ENCODE measurements at places on chromosomes 12 and 14.

DNA sequence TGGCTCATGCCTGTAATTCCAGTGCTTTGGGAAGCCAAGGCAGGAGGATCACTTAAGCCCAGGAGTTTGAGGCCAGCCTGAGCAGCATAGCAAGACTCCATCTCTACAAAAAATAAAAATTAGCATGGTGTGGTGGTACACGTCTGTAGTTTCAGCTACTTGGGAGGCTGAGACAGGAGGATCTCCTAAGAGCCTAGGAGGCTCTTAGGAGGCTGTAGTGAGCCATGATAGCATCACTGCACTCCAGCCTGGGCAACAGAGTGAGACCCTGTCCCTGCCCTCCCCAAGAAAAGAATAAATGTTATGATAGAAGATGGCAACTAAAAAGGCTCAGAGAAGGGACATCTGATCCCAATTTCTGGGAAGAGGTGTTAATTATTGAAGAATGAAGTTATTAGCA lies 3.2 kb upstream of the MANSC1 start:
- DNase-seq: no peak

DNA sequence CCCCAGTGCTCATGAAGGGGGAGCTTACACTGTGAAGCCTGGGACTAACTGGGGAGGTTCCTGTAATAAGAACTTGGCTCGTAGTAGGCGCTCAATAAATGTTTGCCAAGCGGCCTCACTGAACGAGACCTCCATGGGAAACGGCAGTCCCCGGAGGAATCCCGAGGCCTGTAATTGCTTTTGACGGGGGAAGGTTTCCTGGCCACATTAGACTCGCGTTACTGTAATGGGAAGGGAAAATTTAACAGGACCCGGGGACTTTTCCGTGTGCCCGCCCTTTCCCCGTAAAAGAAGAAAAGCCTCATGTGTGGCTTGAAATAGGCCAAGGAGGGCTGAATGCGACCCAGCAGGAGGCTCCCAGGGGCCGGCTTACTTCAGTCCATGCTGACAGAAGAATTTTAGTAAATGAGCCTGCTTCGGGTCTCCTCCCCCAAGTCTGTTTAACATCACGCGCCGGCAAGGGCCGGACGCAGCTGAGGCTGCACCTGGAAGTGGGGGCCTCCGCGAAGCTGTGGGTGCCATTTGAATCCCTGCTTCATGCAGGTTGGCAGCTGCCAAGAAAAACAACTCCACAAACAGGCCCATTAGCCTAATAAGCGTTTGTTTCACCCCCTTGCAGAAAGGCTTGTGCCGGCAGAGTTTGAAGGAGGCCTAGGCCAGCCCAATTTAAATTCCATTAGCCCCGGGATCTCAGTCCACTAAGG lies 39.8 kb upstream of the PWP1 start:
- DNase-seq: no peak

GRCh38 chr12:94561943-94562411 lies 88.4 kb downstream of the TMCC3 start:
- DNase-seq: peak; percentile 81

DNA sequence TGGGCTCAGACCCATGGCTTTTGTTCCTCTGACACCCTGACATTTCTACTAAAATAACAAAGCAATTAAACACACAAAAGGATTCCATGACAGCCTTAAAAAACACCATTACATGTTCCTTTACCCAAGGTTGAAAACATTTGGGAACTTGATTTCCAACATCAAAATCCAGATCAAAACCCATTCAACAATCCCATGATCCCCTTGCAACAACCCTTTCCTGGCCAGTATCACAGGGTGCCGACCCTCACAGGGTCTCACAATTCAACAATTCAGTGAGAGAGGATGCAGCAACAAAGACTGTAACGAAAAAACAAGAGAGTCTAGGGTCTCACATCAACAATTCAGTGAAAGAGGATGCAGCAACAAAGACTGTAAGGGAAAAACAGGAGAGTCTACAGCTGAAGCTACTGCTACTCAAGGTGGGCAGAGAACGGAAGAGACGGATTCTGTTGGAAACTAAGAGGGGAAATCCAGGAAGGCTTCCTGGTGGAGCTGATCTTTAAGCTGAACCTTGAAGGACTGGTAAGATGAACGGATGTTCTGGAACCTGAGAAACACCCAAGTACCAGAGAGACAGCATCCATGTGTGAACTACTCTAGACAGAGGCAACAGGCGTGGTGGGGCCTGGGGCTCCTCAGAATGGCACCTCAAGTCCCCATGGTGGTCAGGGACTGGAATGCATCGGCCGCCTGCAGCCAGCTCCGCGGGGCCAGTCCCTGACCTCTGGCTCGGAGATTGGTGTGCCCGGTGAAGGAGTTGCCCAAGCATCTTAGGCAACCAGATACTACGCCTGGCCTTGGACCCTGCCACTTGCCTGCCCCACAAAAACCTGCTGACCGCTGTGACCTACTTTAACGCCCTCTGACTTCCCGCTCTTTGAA lies 22.7 kb upstream of the ZFP36L1 start:
- DNase-seq: no peak

- DNase-seq: no peak
Observed at GRCh38 chr14:72554994-72555608, 338.8 kb downstream of the DPF3 start.

GRCh38 chr12:82754856-82755255 lies 68.2 kb downstream of the TMTC2 start:
- no peak for DNase-seq

DNA sequence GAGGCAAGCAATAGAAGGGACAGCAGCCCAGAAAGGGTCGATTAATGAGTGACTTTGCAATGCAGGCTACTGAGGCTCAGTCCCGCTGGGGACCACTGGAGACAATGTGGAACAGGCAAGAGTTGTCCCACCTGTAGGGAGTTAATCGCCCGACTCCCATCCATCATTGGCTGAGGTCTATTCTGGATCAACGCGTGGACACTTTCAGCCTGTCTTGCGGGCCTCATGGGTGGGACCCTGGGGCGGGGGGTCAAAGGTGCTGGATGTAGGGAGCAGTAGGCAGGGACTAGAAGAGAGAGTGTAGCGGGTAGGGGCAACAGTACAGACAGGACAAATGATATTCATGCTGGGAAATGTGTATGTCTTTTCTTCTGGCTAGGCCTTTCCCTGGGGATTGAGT lies 6.1 kb downstream of the IFI27L2 start:
- no peak for DNase-seq

- DNase-seq: no peak
Observed at GRCh38 chr12:124979568-124979967, 9.4 kb downstream of the DHX37 start.

DNA sequence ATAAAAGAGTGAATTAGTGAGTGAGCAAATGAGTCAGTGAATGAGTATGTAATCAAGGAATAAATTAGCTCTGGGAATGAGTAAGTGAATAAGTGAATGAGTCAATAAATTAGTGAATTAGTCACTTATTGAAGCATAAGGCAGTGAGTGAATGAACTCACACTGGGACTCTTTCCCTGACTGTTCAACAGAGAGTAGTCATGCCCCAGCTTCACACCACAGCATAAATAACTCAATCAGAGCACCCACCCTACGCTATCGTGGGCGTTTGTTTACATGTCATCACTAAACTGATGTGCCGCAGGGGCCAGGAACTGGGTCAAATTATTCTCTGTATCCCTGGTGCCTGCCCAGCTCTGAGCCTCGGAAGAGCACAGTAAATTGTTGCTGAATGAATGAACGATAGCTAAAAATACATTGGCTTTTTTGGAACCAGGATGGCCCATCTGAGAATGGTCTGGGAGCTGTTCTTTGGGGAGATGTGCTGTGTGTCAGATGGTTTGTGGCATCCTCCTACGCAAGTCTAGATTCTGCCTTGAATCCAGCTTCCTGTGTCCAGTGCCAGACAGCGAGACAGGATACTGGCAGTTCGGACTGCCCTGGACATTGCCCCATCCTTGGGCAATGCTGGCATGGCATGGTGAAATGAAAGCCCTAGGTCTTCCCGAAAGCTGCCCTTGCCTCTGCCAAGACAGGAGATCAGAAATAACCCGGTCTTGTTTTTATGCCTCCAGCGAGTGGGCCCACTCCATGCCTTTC lies 98.0 kb upstream of the RTL1 start:
- DNase-seq: no peak

- no peak for DNase-seq
Observed at GRCh38 chr12:112711026-112711425, 80.5 kb upstream of the RPH3A start.

DNA sequence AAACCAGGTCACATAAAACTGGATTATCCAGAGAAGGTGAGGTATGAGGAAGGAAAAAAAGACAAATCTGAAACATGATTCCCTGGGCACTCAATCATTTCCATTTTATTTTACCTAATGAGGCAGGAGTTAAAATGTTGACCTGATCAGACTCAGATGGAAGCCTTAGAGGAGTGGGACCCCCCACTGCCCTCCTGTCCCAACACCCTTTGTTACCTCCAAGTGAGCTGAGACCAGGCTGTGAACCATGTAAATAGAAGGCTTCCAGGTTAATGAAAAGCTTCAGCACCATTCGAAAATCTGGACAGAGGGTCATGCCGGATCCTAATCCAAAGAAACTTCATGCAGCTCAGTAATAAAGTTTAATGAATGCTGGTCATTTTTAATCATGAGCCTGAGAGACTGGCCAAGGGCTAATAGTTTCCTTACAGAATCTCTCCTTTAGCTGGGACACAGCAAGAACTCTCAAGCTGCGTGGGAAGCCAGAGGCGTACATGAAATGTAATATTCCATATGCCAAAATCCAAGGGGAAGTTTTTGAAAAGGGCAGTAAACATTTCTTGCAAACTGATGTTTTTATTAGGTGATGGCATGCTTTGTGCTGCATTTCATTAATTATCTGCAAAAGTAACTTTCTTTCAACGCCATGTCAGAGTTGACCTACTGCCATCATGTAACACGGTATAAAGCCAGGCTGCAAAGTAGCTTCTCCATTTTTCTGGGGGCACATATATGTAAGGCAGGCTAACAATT lies 183.0 kb downstream of the PAX9 start:
- no peak for DNase-seq

DNA sequence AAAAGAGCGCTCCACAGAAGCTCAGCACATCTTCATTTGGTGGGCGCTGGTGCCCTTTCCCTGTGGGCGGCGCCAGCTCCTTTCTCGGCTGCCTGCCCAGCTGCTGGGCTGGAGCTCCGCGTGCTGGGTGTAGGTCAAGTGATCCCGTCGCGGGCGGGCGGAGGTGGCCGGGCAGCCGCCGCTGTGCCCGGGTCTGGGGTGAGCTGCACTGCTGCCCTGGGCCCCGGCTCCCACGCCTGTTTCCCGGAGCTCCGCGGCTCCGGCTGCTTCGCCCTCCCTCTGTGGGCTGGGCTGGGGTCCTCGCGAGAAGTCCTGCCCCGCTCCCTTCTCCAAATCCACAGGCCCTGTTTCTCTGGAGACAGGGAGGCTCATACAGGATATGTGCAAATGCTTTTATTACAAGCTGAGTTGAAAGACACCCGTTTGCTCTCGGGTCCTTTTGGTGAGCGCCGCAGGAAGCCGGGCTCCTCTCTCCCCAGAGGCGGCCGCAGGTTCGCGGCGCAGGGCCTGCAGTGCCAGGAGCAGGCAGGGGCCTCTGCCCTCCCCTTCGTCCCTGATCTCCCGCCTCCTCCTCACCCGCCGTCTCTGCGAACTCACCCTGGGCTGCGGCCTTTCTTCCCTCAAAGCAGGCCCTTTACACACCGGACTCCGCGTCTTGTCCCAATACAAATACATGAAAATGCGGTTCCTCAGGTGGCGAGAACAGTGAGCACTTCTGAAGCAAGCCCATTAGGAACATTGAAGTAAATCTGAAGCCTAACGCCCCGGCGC lies 67.8 kb upstream of the CAPRIN2 start:
- DNase-seq: peak; percentile 60

GRCh38 chr14:64628940-64629408 lies 75.2 kb upstream of the PLEKHG3 start:
- peak; percentile 49 for DNase-seq

DNA sequence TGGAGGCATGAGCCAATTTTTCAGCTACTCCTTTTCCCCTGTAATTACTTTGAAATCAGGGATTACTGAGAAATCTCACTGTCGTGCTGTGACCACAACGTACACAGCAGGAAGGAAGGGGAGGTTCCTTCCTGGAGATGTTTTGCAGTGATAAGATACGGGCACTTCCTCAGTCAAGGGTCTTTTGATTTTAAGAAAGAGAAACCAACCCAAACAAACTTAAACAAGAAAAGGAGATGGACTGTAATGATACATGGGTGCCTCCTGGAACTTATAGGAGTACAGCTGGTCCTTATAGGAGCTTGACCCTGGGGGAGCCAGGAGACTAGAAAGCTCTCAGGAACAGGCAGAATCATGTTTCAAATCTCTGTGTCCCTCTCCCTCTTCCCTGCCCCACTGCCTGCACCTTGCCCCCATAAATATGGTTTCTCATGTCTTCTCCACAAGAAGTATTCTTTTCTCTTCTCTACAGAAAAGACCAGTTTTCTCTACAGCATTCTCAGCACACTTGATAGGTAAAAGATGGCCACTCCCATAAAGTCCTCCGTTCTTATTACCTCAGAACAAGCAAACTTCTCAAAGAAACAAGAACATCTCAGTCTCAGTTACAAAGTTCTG lies 281.1 kb upstream of the AMIGO2 start:
- DNase-seq: no peak

- DNase-seq: no peak
Observed at GRCh38 chr14:24159777-24160498, 1.1 kb upstream of the IRF9 start.

- DNase-seq: no peak
Observed at GRCh38 chr12:95608252-95609033, 57.2 kb upstream of the USP44 start.

DNA sequence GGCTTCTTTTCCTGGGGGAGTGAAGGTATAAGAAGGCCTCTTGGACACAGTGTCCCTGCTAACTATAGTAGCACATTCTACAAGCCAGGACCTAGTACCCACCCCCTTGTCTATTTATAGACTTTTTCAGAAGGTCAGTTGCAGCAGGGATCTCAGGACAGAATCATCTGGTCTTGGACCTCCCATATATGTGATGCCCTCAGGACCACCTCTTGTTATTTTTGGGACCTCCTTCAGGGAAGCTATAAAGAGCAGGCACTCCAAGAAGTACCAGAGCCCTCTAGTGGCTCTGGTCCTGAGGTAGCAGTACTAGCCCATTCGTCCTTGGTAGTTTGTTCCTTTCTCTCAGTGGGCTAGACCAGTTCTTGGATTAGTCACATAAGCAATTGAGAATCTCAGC lies 4.3 kb downstream of the COQ10A start:
- DNase-seq: no peak

GRCh38 chr14:69582212-69582611 lies 7.5 kb upstream of the CCDC177 start:
- DNase-seq: no peak

DNA sequence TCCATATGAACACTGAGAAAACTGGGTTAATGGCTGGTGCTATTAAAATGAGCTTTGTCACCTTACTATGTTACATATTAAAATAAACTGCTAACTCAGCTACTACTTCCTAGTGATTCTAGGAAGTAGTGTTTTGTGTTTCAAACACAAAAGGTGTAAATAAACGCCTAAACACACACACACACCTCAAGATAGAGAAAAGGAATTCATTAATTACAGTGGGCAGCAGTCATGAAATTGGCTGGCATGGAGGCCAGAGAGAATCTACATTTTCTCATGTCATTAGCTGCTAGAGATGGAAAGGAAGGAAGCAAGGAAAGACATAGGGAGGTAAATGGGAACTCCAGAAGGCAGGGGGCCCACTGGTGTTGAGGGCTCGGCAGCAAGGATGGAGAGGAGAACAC lies 787 bp upstream of the PRMT5 start:
- DNase-seq: no peak

GRCh38 chr12:121093487-121093891 lies 39.2 kb upstream of the P2RX7 start:
- no peak for DNase-seq

- no peak for DNase-seq
Observed at GRCh38 chr12:6352193-6353173, 10.6 kb upstream of the TNFRSF1A start.

Measured in nucleus accumbens (tissue), 56 donors.